ENCODE measurements at places on chromosomes 1 and 21. TPM values are rescaled to one million over a fixed set of nuclear protein-coding genes. Genes with fewer than 3 reads are reported as not detected.

S100A9 gene
- not detected for total RNA-seq

HLX gene
- total RNA-seq = 2.9 TPM

FGR gene
- not detected for total RNA-seq

GRCh38 chr1:10431070-10431730 lies 967 bp downstream of the CENPS start:
- peak; percentile 10 for DNase-seq

- peak; percentile 82 for DNase-seq
Observed at GRCh38 chr1:172906778-172907592, 143.8 kb downstream of the TNFSF18 start.

DNA sequence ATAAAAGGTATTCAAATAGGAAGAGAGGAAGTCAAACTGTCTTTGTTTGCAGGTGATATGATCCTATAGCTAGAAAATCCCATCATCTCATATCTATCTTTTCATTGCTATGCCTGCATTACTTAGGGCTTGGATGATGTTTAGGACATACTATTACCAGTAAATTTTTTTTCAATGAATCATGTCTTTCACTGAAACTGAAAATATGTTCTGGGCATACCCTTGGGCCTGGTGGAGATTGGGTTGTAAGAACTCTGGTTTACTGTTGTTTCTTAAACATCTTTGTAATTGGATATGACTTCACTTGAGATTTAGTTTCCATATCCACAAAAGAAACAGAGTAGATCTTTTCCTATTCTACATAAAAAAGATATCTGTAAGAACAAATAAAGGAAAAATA lies 502.2 kb upstream of the PRMT6 start:
- no peak for DNase-seq

Measured in HT1080 (cell line).